ENCODE measurements at places on chromosomes 2 and 18. TPM values are rescaled to one million over a fixed set of nuclear protein-coding genes. Genes with fewer than 3 reads are reported as not detected.

DNA sequence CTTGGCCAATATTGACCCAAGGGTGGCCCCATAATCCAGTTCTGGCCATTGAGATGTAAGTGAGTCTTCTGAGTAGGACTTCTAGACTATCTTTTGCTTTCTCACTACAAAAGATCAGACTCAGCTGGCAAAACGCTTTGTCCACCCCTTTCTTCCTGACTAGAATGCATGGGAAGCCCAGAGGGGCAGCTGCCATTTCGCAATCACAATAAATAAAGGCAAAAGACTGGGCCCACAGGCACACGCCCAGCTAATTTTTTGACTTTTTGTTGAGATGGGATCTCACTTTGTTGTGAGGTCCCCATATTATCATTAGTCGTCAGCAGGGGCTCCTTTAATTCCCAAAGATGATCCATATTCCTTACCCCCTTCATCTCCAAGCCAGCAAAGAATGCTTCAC lies 41.1 kb upstream of the SGPP2 start:
- no peak for DNase-seq

DNA sequence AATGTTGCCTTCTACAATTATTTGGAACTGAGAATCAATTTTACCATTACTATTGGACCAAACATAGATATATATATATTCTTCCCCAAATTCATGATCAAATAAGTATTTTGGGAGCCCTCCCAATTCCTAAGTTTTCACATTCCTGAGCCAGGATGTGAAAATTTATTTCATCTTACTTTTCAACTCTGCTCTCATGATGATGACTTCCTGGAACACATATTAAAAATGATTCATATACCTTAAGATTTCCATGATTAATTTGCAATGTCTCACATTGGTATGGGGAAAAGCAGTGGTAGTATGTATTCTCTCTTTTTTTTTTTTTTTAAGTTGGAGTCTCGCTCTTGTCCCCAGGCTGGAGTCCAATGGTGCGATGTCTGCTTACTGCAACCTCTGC lies 596.1 kb upstream of the ZEB2 start:
- no peak for DNase-seq

- DNase-seq = no peak
These were observed 151.6 kb downstream of the FAM210A start for GRCh38 chr18:13574761-13575160.

GRCh38 chr18:50866765-50867164 lies 12.2 kb upstream of the ME2 start:
- DNase-seq = no peak

DNA sequence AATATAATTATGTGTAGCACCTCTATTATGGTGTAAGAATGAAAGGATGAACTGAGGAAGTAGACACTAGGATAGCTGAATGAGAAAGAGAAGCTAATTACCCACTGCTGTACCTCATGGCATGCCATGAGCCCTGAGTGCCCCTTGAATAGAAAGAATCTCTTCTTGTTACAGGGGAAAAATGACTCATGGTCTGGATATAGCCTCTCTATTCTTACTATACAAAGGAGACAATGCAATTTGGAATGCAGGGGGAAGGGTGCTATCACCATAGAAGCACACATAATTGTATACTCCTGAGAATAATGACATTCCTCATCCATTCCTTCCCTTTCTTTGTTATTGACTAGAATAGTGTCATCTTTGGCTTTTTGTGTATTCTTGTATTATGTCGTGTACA lies 385.2 kb downstream of the CDH7 start:
- no peak for DNase-seq

DNA sequence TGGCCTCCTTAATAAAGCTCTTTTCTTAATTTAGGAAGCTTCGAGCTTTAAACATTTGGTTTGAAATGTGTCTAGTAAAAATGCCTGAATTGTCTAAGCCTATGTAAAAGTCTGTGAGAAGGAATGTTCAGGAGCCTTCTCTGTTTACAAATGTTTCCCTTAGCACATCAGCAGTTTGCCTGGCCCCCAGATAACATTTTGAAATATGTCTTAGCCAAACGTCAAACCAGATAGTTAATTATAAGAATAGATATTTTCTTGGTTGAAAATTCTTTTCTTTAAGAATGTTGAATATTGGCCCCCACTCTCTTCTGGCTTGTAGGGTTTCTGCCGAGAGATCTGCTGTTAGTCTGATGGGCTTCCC lies 498.6 kb downstream of the CCDC85A start:
- no peak for DNase-seq

DNA sequence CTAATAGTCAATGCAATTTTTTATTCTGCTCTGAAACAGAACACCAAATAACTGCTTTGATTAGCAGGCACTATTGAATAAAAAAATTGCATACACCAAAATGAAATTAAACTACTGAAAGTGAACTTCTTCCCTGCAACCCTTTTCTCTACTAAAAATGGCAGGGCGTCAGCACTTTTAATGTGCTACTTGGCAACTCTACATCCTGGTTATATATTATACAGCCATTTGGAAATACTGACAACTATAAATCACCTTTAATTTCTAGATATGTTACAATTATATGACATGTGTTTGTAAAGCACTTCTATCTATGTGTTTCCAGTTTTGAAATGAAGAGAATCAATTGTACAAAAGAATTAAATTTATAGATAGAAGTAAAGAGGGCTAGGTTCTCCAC lies 9.9 kb downstream of the NDUFS1 start:
- DNase-seq = no peak

DNA sequence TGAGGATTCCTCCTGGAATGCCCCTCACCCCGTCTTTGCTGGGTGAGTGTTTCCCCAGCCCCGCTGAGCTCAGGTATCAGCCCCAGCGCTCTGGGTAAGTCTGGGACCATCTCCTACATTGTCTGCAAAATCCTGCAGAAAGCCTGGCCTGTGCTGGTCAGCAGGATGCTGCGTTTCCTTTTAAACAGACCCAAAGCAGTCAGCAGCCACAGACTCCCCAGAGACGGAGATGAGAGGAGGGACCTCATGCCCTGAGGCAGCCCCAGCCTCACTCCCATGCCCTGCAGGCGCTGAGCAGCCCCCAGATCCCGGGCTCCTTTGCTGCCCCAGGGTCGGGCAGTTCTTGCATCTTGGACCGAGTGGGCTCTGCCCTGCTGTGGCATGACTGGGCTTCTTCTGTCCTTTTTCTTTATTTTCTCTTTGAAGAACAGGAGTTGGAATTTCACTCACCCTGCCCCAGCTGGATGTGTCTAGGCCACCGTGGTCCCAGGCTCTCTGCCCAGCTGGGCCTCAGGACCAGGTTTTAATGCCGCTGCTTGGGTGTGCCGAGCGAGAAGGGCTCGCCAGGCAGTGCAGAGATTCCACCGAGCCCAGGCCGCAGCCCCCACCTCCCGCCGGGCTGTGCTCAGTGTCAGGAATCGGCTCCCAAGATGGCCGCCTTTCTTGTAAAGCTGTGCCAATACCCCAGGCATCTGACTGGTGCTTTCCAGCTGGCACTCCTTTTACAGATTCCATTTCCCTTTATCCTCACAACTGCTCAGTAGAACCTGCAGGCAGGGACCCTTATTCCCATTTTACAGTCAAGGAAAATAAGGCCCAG lies 43.6 kb downstream of the ODC1 start:
- peak; percentile 59 for DNase-seq

DNA sequence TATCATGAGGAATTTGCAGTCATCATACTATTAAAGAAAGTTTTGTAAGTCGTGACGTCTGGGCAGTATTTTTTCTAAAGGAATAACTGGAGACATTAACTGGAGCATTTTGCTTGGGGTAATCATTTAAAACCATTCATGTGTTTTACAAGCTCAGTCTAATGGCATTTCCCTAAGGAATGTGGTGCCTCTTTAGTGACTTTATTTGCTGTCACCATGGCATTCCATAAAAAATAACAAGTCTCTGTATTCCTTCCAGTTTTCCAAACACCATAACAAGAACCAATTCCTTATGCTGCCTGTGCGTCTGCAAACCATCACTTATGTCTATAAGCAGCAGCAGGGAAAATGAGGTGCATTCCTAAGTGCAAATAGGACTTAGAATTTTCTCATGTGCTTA lies 82.8 kb downstream of the EPB41L3 start:
- DNase-seq = peak; percentile 10

DNA sequence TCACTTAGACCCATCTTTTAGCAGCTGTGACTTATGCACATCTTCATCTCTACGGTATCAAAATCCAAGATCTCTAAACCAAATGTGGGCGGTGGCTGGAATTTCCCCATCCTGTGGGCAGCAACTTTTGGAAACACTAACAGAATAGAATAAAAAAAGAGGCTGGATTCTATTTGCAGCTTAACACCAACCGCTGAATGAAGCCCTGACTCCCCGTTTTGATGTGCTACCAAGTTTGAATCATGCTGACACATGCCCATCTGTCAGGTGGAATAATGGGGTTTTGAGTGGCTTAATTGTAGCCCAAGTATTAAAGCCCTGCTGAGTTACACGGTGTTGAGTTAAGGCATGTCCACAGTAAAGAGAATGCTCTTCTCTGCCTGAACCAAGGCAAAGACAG lies 165.2 kb downstream of the MTCL1 start:
- peak; percentile 73 for DNase-seq

DNA sequence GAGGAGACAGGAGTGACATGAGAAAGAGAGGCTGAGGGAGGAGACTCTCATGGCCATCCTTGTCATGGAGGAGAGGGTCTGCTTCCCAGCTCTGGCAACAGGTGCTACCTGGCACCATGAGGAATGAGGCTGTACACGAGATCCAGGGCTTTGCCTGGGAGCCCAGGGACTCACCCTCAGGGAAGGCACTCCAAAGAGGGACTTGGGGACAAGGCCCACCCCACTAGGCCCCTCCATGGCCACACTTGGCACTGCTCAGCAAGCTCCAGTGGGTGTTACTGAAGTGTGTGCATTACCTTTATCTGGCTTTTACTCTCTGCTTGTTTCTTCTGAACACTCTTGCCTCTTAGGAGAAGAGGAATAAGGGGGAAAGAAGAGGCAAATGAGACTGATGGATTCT lies 2.7 kb downstream of the CFAP65 start:
- no peak for DNase-seq

GRCh38 chr2:213065583-213066442 lies 85.6 kb downstream of the IKZF2 start:
- peak; percentile 6 for DNase-seq

GRCh38 chr18:39424261-39424660 lies 1858.7 kb upstream of the CELF4 start:
- DNase-seq = no peak

GRCh38 chr2:95061601-95062183 lies 36.2 kb downstream of the MAL start:
- no peak for DNase-seq

DNA sequence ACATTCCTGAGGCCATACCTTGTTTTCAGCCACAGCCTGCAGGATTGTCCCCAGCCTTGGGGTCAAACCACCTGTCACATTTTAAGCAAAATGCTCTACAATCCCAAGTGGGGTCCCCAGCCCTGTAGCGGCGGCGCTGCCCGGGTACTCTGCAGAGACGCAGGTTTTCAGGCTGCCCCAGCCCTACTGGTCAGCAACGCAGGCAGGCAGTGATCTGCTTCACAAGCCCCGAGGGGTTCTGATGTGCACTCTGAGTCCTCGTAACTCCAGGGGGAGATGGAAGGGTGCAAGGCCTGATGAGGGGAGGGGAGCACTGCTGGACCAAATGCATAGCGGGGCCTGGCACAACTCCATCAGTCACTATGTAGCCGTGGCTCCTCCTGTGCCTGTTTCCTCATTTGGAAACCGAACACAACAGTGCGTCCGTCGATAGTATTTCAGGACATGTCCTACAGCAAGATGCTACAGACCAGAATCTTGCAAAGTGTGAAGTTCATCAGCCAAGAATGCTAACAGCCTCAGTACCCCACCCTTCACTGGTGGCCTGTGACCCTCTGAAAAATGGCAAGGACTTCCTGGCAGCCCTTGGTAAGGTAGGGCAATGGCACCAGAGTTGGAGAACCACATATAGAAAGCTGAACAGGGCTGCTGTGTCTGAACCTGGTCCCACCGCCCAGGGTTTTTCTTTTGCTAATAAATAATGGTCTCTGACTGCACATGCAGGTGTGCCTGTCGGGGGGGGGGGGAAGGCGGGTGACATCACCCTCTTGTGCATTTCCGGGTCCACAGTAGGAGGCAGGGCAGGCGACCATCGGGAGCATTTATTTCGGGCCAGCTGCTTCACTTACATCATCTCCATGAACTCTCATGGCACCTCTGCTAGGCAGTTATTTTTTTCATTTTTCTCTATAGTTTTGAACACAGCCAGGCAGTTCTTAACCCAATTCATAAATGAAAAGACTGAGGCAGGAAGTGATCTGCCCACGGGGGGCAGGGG lies 50.6 kb upstream of the TFCP2L1 start:
- DNase-seq = no peak

GRCh38 chr2:233387667-233388528 lies 33.6 kb downstream of the DGKD start:
- DNase-seq = peak; percentile 20

- DNase-seq = peak; percentile 72
These were observed 88.9 kb downstream of the POLE4 start for GRCh38 chr2:75047189-75047991.

GRCh38 chr2:32738939-32739338 lies 111.1 kb downstream of the TTC27 start:
- DNase-seq = no peak

- DNase-seq = peak; percentile 99
These were observed 79.7 kb upstream of the IGFBP5 start for GRCh38 chr2:216775043-216775453.

DNA sequence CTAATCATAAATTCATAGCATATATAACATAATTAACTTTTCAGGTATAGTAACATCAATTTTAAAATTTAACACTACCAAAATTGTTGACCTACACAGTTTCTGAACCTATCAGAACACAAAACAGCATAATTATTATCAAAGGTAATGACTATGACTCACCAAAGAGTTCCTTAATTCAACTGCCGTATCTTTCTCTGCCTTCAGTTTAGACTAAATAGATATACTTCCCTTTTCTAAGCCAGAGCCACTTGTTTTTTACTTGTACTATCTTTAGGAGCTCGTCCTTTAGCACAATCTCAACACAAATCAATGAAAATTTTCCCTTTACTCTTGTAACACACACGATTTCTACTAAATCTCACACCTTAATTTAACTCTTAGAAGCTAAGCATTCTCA lies 54.4 kb downstream of the CCDC88A start:
- DNase-seq = no peak

Gene FSHR
- total RNA-seq = not detected

Gene ARHGAP15
- total RNA-seq = 1.9 TPM

Gene ABCG8
- total RNA-seq = not detected

Gene TMEM37
- not detected for total RNA-seq

Gene MAP3K19
- not detected for total RNA-seq

Gene UCN
- total RNA-seq = 0.48 TPM

Gene SCYGR7
- not detected for total RNA-seq

Gene GYPC
- total RNA-seq = 192 TPM

Measured in RPMI7951 (cell line).